ENCODE measurements at places on chromosomes 1 and 21. TPM values are rescaled to one million over a fixed set of nuclear protein-coding genes. Genes with fewer than 3 reads are reported as not detected.

- DNase-seq: no peak
These were observed 40.7 kb upstream of the LYPLAL1 start for GRCh38 chr1:219132939-219133338.

DNA sequence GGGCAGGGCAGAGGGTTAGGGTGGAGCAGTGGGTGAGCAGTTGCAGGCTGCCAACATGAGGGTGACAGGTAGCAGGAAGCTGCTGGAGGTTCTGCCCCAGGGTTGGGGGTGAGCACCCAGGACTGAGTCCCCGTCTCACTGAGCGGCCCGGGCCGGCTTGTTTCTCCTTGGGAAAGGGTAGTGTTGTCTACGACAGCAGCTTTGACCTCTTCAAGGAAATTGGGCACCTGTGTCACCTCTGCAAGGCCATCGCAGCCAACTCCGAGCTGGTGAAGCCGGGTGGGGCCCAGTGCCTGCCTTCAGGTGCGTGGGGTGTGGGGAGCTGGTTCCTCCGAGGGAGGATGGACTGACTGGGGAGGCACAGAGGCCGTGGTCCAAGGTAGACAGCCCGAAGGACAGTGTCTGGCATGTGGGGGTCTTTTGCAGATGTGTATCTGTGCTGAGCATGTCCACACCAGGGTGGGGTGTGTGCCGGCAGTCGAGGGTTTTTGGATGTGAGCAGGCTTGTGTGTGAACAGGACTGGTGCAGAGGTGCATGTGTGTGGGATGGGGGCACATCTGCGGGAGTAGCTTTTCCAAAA is 51.9 kb downstream of the DISP3 start:
- DNase-seq: no peak

DNA sequence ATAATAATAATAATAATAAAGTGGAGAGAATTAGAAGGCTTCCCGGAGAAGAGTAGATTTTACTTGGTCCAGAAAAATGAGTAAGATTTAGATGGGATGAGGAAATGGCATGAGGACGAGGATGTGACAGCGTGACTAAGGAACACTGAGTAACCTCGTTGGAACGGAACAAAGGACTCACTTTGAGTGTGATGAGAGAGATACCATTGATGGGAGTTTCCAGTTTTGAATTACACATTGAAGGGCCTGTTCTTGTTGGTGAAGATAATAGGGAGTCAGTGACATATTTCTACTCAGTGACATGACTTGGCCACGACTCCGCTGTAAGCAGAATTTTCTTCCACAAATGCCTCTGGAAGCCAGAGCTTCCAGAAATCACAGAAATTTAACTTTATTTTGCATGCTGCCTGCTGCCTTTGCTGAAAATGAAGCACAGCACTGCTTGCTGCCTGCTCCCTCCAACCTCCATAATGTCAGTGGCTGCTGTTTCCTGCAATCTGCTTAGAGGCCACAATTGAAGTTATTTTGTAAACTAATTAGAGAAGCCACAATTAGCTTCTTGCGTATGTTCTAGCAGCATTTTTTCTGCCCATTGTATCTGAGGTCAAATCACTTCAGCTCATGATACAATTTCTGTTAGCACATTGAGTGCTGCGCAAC is 33.7 kb upstream of the FBXO28 start:
- no peak for DNase-seq

DNA sequence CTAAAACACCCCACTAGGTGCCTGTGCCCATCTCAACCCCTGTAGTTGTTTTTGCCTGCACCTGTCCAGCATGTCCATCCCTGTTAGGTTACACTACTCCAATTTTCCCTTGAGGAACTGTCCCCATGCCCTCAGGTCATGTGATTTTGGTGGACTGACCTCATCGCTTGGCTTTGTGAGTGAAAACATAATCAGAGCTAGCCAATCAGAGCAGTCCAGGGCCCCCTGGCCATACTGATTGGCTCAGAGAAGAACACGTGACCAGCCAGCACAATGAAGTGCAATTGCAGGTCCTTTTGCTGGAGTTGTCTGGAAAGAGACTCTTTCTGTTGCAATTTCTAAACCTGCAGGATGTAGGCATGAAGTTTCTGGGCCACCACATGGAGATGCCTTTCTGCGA is 303.3 kb upstream of the PROX1 start:
- no peak for DNase-seq

DNA sequence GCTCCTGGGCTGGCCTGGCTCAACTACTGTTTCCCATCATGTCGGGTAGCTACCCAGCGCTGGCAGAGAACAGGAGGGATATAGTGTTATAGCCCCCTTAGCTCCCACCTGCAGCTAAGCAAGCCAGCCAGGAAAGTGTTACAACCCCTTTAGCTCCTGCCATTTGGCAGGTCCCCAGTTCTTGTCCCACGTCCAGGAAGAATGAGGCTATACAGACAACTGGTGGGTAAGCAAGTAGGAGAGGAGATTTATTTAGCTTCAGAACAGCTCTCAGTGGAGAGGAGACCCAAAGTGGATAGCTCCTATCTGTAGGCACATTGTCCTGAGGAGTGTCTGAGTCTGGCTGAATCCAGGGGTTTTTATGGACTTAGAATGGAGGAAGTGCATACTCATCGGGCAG is 741.1 kb upstream of the B3GALT2 start:
- no peak for DNase-seq

GRCh38 chr1:163049296-163049695 is 19.9 kb upstream of the RGS4 start:
- DNase-seq: no peak

PTBP2 gene
- 12.6 TPM for total RNA-seq

ZNF697 gene
- total RNA-seq: 0.59 TPM

C1orf50 gene
- 4.7 TPM for total RNA-seq

- no peak for DNase-seq
These were observed 3.7 kb downstream of the FBXO42 start for GRCh38 chr1:16348414-16349182.

DNA sequence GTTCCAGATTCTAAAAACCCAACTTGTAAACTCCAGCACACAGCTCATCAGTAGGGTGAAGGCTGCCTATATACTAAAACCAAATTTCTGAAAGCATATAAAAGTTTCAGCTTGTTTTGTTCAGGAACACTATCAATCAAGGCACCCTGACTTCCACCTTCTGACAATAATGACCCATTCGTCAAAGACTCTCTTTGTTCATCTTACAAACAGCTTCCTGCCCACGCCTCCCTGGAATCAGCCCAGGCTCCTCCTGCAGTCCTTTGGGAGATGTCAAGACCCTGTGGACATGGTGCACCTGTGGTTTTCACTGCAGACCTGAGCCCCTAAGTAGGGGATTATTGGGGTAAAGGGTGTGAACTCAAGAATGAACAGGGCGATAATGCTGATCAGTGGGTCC is 178.9 kb upstream of the CAMK1G start:
- no peak for DNase-seq

DNA sequence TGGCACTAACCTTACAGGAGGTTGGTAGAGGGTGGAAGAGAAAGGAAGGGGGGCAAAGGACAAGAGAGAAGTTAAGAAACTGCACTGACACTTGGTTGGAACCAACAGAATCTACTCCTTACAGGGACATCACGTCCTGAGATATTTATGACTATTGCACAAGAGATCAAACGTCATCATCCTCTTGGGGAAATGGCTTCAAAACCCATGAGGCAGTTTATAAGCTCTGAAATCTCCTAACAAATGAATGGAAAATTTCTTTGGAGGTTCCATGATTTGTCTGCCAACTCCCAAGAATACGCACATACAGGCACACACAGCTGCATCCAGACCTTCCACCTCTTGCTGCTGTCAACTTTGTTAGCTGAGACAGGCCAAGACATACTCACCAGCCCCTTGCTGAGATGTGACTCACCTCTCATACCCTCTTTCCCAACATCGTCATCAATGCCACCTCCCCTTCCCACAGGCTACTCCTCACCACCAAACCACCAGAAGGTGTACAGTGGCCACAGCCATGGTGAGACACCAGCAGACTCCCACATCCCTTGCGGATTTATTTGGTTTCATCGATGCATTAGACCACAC is 135.5 kb downstream of the SETD4 start:
- DNase-seq: peak; percentile 33

- no peak for DNase-seq
These were observed 6.9 kb downstream of the PTPRU start for GRCh38 chr1:29243023-29243870.

FAM177B gene
- not detected for total RNA-seq

GRCh38 chr1:63328781-63329180 is 6.4 kb downstream of the FOXD3 start:
- DNase-seq: no peak

DENND2C gene
- 0.47 TPM for total RNA-seq

DNA sequence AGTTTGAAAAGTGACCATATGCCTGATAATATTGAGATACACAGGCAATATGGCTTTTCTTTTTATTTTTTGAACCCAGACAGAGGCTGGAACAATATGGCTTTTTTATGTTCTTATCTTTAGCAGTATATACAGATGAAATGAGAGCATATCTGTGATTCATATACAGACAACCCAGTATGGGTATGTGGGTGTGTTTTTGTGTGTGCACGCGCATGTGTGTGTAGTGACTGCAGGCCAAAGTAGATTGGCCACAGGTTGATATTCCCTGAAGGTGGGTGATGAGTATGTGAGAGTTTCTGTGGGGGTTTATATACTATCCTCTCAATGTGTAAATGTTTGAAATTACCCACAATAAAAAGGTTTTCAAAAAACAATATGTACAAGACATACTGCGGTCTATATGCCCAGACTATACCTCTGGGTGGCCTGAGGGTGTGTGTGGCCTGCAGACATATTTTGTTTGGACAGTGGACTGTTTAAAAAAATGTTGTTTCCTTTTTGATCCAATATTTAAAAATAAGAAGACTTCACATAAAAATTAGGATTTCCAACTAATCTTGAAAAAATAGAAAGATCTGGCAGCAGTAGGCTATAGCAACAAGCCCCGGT is 26.3 kb upstream of the TIAM1 start:
- DNase-seq: no peak

DTL gene
- total RNA-seq: 106 TPM

ERICH3 gene
- total RNA-seq: not detected

GRCh38 chr1:156050376-156050775 is 3.2 kb downstream of the UBQLN4 start:
- no peak for DNase-seq

TMOD4 gene
- total RNA-seq: 1.1 TPM

- no peak for DNase-seq
These were observed 117.3 kb upstream of the IRF2BP2 start for GRCh38 chr1:234727018-234727940.

DNA sequence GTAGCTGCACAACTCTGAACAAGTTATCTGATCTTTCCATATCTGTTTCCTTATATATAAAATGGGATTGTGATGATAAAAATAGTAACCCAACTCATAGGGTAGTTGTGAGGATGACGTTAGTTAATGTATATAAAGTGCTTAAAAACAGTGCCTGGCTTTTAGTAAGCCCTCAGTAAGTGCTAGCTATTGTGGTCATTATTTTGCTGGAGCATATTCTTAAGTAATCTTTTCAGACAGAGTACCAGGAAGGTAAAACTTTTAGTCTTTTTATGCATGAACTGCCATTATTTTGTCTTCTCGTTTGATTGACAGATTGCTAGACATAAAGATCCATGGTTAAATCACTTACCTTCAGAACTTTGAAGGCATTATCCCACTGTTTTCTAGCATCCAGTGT is 62.5 kb upstream of the SIM2 start:
- DNase-seq: no peak

FCRL2 gene
- not detected for total RNA-seq

DNA sequence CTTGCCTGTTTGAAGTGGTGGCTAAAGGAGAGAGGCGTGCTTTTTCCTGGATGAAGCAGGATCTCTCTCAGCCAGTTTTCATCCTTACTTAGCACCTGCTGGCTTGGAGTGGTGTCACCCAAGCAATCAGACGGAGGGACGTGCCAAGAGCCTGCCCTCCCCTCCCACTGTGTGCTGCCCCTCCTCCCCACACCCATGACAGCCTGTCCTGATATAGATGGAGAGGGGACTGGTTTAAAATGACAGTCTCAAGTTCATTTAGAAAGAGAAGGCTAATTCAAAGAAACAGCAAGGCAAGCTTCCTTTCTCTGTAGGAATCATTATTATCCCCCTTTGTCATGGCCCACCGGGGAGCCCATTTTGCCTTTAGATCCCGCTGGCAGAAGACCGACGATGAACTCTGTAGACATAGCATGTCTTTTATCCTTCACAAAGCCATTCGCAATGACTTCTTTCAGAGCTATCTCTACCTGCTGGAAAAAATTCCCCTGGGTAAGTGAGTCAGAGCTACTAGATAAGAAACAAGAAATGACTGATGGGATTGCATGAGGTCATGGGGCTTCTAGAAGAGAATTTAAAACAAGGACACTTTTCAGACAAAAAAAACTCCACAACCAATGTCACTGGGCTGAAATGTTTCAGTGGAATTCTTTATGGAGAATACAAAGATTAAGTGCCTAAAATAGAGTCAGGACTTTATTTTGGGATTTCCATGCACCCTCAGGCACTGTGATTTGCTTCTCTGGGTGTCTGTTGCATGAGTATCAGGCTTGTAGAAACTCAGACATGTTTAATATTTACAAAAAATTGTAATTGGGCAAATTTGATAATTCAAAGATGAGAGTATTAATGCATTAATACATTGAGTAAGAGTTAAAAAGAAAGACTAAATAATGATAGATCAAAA is at the start of gene NTMT2:
NTMT2 (plus strand) TSS at position 190 of the 907 bp plus-strand sequence; CDS start at position 339, 149 bp downstream.
- peak; percentile 9 for DNase-seq

- no peak for DNase-seq
These were observed 139.8 kb upstream of the TMEM51 start for GRCh38 chr1:15013767-15014166.

FTCD gene
- not detected for total RNA-seq

DNA sequence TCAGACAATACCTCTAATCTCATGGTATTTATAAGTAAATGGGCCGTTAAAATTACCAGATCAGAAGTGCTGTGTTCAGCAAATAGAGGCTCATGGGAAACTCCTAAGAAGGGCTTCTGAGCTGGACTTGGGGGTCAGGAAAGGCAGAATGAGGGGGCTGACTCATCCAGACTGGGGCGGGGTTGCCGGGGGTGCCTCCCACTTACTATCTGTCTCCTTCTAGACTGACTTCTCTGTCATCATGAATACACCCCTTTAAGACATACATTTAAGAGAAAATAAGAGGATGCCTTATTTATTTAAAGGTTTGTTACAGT is 96.0 kb upstream of the ERRFI1 start:
- DNase-seq: no peak

DNA sequence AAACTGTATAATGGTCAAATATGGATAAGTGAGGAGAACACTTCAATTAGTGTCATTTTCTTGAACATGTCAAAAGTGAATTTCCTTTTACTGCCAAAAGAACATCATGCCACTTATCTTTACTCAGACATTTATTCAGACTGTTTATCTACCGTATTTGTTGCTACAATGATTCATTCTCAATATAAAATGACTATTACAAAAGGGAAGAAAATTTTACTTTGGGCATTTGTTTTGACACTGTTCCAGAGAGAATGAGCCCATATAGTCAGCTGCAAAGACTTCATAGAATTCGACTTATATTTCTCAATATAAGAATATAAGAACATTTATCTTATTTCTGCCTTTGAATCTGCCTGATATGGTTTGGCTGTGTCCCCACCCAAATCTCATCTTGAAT is 1699.1 kb downstream of the BRINP3 start:
- DNase-seq: no peak

BRINP3 gene
- total RNA-seq: not detected

SIM2 gene
- total RNA-seq: 0.74 TPM
